Heart left ventricle (tissue), 16 donors: ENCODE measurements at places on chromosomes 1 and 21.

DNA sequence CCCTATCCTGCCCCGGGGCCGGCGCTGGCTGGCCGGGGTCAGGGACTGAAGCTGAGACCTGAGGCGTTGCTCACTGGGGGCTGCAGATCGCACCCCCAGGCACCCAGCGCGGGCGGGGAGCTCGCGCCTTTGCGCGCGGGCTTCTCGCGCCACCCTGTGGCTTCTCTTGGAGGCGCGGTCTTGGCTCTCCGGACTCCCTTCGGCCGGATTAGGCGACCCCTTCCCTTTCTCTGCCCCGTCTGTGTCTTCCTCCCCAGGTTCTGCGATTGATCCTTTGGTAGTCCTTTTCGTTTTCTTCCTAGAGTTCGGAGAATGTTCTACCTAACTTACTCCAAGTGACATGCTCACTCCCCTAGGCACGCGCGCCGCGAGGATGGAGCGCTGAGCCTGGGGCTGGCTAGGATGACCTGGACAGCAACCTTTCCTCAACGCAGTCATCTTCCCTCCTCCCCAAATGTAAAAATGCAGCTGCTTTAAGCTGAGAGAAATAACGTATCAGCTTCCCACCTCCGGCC is 495 bp upstream of the NTRK1 start:
- H3K27me3 ChIP-seq: peaks cover 56% of the 10 kb centered on the region
- no peak overlapping the region for H3K27ac ChIP-seq
- peaks cover 31% of the 10 kb centered on the region for H3K4me1 ChIP-seq
- no peaks in the 10 kb centered on the region for H3K36me3 ChIP-seq

DNA sequence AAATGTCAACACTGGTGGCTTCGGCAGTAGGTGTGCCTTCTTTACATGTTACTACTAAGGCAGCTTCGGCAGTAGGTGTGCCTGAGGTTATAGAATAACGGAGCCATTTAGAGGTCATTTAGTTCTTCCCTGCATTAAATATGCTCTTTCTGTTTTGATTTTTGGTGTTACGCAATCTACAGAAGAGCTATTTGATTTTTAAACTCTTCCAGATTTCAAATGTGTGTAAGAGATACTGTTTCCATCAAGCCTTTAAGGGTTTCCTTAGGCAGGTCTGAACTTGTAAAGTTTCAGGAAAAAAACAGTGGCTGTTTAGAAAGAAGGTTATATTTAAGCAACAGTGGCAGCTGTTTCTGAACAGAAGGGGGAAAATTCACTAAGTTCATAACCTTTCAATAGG is 54.8 kb downstream of the PIK3R3 start:
- peaks cover 5% of the 10 kb centered on the region for H3K4me1 ChIP-seq
- no peak for DNase-seq
- H3K27ac ChIP-seq: no peak overlapping the region
- no peak overlapping the region for H3K4me3 ChIP-seq
- no peaks in the 10 kb centered on the region for H3K36me3 ChIP-seq

GRCh38 chr1:96210054-96210453 is 511.5 kb upstream of the PTBP2 start:
- no peaks in the 10 kb centered on the region for H3K27me3 ChIP-seq
- no peaks in the 10 kb centered on the region for H3K36me3 ChIP-seq
- no peaks in the 10 kb centered on the region for H3K4me1 ChIP-seq
- H3K4me3 ChIP-seq: no peak overlapping the region

- H3K4me3 ChIP-seq: no peak overlapping the region
- DNase-seq: no peak
- H3K36me3 ChIP-seq: no peaks in the 10 kb centered on the region
- H3K4me1 ChIP-seq: no peaks in the 10 kb centered on the region
These were observed 22.6 kb downstream of the HLX start for GRCh38 chr1:220901881-220902280.

DNA sequence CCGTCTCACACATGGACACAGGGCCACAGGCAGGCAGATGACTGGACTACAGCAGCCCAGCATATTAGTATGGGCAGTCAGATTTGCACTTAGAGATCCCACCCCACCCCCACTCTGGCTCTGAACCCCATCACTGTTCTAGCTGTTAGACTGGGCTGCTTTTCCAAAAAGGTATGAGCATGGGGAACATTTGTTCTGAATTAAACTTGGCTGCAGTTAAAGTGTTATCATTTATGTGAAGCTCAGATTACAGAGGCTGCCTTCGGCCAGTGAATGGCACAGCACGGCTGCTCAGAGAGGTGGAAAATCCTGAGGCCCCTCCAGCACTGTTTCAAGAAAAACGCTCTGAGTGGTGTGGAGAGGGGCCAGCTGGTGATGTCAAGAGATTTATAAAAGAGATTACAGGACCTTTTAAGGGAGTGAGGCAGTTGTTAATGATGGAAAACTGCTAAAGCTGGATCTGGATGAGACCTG is 6.9 kb upstream of the NOS1AP start:
- no peak overlapping the region for H3K4me3 ChIP-seq
- no peaks in the 10 kb centered on the region for H3K4me1 ChIP-seq
- peak overlapping the region; percentile 68 for H3K27ac ChIP-seq
- H3K27me3 ChIP-seq: no peaks in the 10 kb centered on the region
- H3K36me3 ChIP-seq: no peaks in the 10 kb centered on the region

GRCh38 chr1:185694081-185694480 is 40.1 kb upstream of the HMCN1 start:
- peak overlapping the region; percentile 71 for H3K27ac ChIP-seq
- peaks cover 10% of the 10 kb centered on the region for H3K4me1 ChIP-seq
- DNase-seq: peak; percentile 34
- H3K4me3 ChIP-seq: peak overlapping the region; percentile 35
- H3K36me3 ChIP-seq: no peaks in the 10 kb centered on the region

- no peak overlapping the region for H3K4me3 ChIP-seq
- no peak overlapping the region for H3K27ac ChIP-seq
- H3K36me3 ChIP-seq: no peaks in the 10 kb centered on the region
These were observed 20.0 kb downstream of the METTL13 start for GRCh38 chr1:171801487-171801891.

DNA sequence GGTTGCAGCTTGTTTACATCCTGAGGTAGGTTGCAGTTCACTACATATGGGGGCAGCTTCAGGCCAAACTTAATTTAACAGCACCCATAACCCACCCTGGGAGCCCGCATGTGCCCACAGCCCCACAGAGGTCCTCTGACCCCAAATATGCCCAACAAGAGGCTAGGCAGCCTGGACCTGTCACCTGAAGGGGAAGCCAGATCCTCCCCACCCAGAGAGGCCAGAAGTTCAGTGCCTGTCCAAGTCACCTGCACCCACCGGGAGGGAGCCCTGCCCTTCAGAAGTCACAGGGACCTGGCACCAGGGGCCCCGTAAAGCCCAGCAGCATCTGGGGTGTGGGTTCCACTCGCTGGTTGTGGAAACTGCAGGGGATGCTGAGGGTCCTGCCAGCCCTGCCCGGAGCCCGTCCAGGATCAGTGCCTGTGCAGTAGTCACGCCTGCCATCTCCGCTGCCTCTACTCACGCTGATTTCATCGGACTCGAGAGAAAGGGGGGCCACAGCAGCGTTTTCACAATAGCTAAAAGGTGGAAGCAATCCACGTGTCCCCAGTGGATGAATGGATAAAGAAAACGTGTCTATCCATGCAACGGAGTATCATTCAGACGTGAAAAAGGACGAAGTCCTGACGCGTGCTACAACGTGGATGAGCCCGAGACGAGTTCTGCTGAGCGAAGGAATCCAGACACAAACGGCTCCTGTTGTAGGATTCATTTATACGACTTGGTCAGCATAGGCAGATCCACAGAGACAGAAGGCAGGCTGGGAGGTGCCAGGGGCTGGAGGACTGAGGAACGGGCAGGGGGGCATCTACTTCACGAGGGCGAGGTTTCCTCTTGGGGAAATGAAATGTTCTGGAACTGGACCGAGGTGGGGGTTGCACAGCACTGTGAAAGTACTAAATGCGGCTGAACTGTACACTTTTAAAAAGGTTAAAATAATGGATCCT is 33.9 kb upstream of the COL6A2 start:
- H3K36me3 ChIP-seq: no peaks in the 10 kb centered on the region
- no peak for DNase-seq
- H3K27ac ChIP-seq: no peak overlapping the region
- H3K4me3 ChIP-seq: no peak overlapping the region
- H3K4me1 ChIP-seq: peaks cover 27% of the 10 kb centered on the region
- no peaks in the 10 kb centered on the region for H3K27me3 ChIP-seq

DNA sequence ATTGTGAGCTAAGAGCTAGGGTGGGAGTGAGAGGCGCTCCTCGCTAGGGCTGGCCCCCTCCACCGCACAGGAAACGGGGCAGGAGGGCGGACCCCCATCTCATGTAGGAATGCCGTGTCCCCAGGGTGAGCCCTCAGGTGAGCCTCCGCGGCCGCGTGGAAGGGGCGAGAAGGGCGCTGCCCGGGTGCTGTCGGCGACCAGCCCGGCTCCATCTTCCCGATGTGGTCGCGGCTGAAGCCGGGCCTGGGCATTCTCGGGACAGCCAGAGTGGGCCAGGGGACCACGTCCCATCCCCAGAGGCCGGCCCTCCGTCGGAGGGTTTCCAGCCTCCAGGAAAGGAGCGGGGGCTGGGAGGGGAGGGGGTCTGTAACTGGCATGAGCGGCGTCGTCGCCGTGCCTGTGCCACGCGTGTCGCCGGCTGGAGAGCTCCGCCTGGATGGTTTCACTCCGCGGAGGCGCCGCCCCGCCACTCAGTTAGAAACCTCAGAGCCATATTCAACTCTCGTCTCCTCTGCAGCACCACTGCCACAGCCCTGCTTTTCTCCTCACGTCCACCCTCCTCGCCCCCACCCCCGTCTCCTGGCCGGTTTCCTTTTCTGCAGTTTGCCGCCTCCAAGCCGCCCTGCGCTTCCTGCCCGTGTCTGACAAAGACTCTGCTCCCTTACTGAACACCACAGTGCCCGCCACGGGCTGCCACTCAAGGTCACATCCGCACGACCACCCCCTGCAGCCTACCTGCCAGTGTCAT is at the start of gene TMEM269:
Gene TMEM269, plus strand, starts transcription at position 46 of the 748 bp plus-strand sequence. CDS start 4,903 bp downstream, outside the sequence.
- peaks cover 8% of the 10 kb centered on the region for H3K4me1 ChIP-seq
- peak within 1 kb of the TSS; percentile 45 for H3K4me3 ChIP-seq
- no peaks in the 10 kb centered on the region for H3K27me3 ChIP-seq
- DNase-seq: no peak
- peaks cover 18% of the 10 kb centered on the region for H3K36me3 ChIP-seq

GRCh38 chr1:25519624-25520023 is 23.8 kb upstream of the LDLRAP1 start:
- no peaks in the 10 kb centered on the region for H3K4me1 ChIP-seq
- no peaks in the 10 kb centered on the region for H3K27me3 ChIP-seq
- no peak overlapping the region for H3K27ac ChIP-seq
- H3K4me3 ChIP-seq: no peak overlapping the region
- no peaks in the 10 kb centered on the region for H3K36me3 ChIP-seq

- H3K27me3 ChIP-seq: no peaks in the 10 kb centered on the region
- peaks cover 20% of the 10 kb centered on the region for H3K4me1 ChIP-seq
- peak overlapping the region; percentile 9 for H3K27ac ChIP-seq
- peaks cover 78% of the 10 kb centered on the region for H3K36me3 ChIP-seq
- no peak overlapping the region for H3K4me3 ChIP-seq
These were observed 10.0 kb downstream of the MAP3K6 start for GRCh38 chr1:27356619-27357280.

DNA sequence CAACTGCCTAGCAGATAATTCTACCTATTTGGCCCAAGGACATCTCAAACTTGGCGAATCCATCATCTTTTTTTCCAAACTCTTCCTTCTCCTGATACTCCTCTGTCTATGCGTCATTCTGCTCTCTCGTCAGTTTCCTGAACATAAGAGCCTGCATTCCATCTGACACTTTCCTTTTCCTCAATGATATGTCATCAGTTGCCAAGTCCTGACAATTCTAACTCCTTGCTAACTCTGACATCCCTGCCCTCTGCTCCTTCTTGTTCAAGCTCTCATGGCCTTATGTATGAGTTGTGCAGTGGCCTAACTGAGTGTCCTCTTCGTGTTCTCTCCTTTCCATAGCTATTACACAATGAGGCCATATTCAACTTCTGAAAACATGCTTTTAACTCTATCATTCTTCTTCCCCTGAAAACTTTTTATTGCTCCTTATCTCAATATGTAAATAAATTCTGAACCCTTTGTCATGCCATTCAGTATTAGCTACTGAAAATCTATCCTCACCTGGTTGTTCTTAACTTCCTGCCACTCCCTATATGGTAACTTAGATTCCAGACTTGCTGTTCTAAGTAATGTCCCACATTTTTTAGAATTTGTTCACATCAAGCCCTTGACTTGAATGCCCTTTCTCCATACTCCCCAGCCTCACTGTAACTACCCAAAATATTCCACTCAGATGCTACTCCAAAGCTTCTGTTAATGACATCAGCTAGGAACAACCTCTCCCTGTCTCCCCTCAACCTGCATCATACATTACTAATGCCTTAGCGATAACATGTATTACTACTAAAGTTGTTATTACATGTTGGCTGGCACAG is 11.5 kb downstream of the PALMD start:
- DNase-seq: no peak
- H3K27me3 ChIP-seq: no peaks in the 10 kb centered on the region

DNA sequence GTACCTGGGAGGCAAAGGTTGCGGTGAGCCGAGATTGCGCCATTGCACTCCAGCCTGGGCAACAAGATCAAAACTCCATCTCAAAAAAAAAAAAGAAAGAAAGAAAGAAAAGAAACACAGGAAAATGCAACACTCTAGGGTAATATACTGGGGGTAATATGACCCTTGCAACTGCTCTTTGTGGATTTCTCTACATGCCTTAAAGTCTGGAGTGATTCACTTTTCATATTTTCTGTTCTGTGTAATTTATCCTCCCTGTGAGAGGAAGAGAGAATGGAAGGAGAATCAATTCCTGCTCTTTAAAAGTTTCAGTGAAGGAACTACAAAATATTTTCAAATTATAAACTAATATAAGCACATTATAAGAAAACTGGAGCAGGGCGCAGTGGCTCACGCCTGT is 22.7 kb downstream of the RIT1 start:
- peaks cover 5% of the 10 kb centered on the region for H3K4me1 ChIP-seq
- H3K36me3 ChIP-seq: no peaks in the 10 kb centered on the region
- no peak for DNase-seq
- H3K27ac ChIP-seq: no peak overlapping the region

DNA sequence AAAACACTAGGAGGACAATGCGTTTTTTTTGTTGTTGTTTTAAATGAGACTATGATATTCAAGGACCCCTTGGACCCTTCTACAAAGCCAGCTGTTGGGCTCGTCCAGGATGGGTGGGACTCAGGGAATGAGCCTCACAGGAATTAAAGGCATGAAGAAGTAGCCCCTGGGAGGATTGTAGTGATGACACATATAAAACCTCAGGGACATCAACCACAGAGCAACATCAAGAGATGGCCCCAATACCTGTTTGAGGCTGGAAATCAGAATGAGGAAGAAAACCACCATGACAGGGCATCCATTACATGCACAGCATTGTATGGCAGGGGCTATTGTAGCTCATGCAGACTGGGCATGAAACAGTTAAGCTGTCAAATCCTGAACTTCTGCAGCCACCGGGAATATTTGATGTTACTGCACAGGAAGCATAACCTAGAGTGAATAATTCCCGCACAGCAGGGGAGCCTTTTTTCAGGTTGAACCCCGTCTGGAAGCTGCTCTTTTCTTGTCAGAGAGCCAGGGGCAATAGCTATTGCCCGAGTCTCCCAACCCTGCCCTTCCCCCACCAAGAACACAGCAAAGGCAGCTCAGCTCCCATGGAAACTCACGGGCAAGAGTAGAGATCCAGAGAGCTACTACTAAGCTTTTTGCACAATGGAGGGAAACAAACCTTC is 140.2 kb upstream of the FGGY start:
- H3K27ac ChIP-seq: no peak overlapping the region
- no peaks in the 10 kb centered on the region for H3K36me3 ChIP-seq
- no peaks in the 10 kb centered on the region for H3K27me3 ChIP-seq
- H3K4me3 ChIP-seq: no peak overlapping the region

GRCh38 chr21:40595806-40596205 is 251.2 kb downstream of the DSCAM start:
- no peak overlapping the region for H3K4me3 ChIP-seq
- no peak for DNase-seq

- H3K4me3 ChIP-seq: no peak overlapping the region
- DNase-seq: no peak
- no peak overlapping the region for H3K27ac ChIP-seq
These were observed 212.4 kb downstream of the PLA2G4A start for GRCh38 chr1:187041104-187041503.
